ENCODE measurements at places on chromosomes 1 and 21.
A peak's percentile ranks its signal among the peaks of the same experiment; 100 is the strongest.

DNA sequence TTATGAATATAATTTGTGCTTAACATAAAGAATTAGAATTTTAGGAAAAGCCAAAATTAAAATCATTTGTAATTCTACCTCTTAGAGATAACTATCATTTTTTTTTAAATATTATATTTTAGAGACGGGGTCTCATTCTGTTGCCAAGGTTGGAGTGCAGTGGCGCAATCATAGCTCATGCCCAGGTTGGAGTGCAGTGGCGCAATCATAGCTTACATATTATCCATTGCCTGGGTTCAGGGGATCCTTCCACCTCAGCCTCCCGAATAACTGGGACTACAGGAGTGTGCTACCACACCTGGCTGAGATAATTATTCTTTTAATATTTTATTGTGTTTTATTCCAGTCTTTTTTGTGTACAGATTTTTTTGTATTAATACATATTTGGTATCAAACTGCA lies 8.3 kb downstream of the RASAL2 start:
- H3K27ac ChIP-seq: peak overlapping the region; percentile 18
- H3K27me3 ChIP-seq: no peaks in the 10 kb centered on the region
- H3K4me1 ChIP-seq: peaks cover 48% of the 10 kb centered on the region
- H3K4me3 ChIP-seq: no peak overlapping the region
- no peak for DNase-seq

GRCh38 chr1:49229555-49229954 lies 452.9 kb upstream of the BEND5 start:
- H3K27ac ChIP-seq: no peak overlapping the region
- DNase-seq: no peak
- no peak overlapping the region for H3K4me3 ChIP-seq
- no peaks in the 10 kb centered on the region for H3K27me3 ChIP-seq
- no peaks in the 10 kb centered on the region for H3K36me3 ChIP-seq
- no peaks in the 10 kb centered on the region for H3K4me1 ChIP-seq

DNA sequence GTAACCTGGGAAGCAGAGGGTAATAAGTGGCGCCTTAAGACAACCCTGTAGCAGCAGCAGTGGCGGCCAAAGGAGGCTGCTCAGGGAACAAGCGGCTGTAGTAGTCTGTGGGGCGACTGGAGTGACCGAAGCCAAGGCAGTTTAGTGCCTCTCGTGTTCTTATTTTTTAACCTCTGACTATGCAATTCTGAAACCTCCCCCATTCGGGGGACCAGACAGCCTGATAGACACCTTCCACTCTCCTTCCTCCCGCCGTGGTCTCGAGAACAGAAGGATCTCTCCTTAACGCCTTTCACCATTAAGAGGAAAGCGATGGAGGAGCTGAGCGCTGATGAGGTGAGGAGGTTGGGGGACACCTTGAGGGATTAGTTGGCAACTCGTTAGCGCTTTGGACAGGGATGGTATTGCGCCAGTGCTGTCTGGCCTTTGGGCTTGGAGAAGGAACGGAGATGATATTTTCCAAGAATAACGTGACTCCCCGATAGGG lies 644 bp downstream of the UBE4B start:
- no peaks in the 10 kb centered on the region for H3K27me3 ChIP-seq
- peak overlapping the region; percentile 85 for H3K4me3 ChIP-seq
- peaks cover 7% of the 10 kb centered on the region for H3K36me3 ChIP-seq
- H3K27ac ChIP-seq: peak overlapping the region; percentile 65
- H3K4me1 ChIP-seq: peaks cover 14% of the 10 kb centered on the region

- H3K4me1 ChIP-seq: no peaks in the 10 kb centered on the region
- DNase-seq: no peak
- no peaks in the 10 kb centered on the region for H3K36me3 ChIP-seq
- peak overlapping the region; percentile 23 for H3K27ac ChIP-seq
- H3K27me3 ChIP-seq: no peaks in the 10 kb centered on the region
These were observed 2.5 kb downstream of the TGFBR3 start for GRCh38 chr1:91883470-91883869.

DNA sequence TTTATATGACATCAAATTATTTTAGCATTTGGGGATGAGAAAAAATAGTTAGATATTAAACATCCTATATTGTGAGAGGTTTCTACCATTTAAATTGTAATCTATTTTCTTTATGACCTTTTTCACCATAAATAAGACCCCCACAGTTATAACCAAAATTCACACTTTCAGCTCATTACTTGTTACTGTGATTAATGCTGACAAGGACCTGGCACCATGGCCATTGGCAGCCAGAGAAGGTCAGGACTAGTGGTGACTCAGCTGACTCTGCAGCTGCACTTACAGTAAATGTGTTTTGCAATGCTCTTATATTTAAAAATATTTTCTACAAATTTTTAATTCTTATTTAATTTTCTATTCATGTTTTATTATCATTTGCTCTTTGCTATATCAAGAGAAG lies 133.3 kb upstream of the C1orf105 start:
- no peak for DNase-seq
- no peak overlapping the region for H3K4me3 ChIP-seq
- H3K36me3 ChIP-seq: no peaks in the 10 kb centered on the region
- peak overlapping the region; percentile 44 for H3K27ac ChIP-seq
- no peaks in the 10 kb centered on the region for H3K27me3 ChIP-seq

DNA sequence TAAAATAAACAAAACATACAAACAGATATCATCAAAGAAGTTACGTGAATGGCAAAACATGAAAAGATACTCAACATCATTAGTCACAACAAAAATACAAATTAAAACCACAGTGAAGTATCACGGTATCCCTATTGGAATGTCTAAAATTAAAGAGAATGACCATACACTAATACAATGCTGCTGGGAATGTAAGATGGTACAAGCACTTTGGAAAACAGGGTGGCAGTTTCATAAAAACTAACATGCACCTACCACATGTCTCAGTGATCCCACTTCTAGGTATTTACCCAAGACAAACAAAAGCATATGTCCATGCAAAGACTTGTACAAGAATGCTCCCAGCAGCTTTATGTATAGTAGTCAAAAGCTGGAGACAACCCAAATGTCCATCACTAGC lies 69.1 kb downstream of the HSF2BP start:
- H3K27ac ChIP-seq: no peak overlapping the region
- no peak overlapping the region for H3K4me3 ChIP-seq
- H3K4me1 ChIP-seq: peaks cover 22% of the 10 kb centered on the region
- H3K27me3 ChIP-seq: no peaks in the 10 kb centered on the region
- DNase-seq: no peak

- H3K36me3 ChIP-seq: no peaks in the 10 kb centered on the region
- no peaks in the 10 kb centered on the region for H3K4me1 ChIP-seq
- no peak for DNase-seq
- no peak overlapping the region for H3K4me3 ChIP-seq
These were observed 12.5 kb upstream of the TTC22 start for GRCh38 chr1:54813485-54814125.
